Activated T-cell treated with anti-CD3 and anti-CD28 coated beads, Interleukin-2, amount 50 U/mL, for 48 hours (primary cell): ENCODE measurements at places on chromosomes 11 and 22.

- no peak for DNase-seq
Observed at GRCh38 chr11:15873501-15873900, 482.8 kb downstream of the SOX6 start.

DNA sequence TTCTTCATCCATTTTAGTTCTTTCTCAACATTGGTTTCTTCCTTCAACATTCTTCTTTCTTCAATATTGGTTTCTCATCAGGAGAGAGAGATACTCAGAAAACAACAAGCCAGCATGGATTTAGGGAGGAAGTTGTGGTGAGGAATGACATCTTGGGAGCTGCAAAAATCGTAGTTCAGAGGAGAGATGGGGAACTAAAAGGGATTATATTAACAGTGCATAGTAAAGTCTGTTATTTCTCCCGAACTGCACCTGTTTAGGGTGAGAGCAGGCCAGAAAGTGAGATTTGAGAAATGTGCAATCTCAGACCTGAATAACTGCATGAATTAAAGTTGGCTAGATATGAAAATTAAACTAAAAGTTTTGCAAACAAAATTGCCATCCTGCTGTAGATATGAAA, 94.5 kb downstream of the CASP12 start:
- no peak for DNase-seq

DNA sequence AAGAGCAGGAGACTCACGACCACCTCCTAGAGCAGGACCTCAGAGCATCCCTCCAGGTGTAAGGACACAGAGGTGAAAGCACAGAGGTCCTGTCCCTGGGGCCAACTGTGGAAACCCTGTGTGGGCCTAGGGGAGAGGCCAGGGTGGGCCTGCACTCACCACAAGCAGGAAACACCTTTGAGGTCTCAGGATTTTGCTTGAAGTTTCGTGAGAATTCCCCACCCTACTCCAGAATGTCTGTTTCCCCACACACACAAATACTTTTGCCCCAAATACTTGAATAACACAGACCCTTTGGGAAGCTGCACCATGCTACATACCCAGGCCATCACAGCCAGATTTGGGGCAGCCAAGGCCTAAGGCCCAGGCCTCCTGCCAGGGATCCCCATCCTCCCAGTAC, 18.1 kb downstream of the SLC43A3 start:
- no peak for DNase-seq

GRCh38 chr11:131884461-131885073, 514.2 kb downstream of the NTM start:
- DNase-seq: no peak
